Stimulated activated CD4-positive, alpha-beta T cell treated with anti-CD3 and anti-CD28 coated beads, Interleukin-15, amount 100 ng/mL, for 48 hours (primary cell): ENCODE measurements at places on chromosomes 7 and 10.

- no peak for DNase-seq
Observed at GRCh38 chr10:70376436-70377378, 5.7 kb downstream of the LRRC20 start.

DNA sequence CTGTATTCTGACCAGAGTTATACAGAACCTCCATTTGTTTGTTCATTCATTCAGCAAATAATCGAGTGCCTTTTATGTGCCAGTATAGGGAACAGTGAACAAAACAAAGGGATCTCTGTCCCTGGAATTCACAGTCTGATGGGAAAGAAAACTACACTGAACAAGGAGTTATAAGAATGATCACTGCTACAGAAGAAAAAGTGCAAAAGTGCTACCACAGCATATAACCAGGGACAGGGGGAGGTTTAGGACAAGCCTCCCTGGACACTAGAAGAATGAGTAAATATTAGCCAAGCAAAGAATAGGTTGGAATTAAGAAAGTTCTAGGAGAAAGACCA, 4.2 kb downstream of the CLDN12 start:
- DNase-seq = no peak

DNA sequence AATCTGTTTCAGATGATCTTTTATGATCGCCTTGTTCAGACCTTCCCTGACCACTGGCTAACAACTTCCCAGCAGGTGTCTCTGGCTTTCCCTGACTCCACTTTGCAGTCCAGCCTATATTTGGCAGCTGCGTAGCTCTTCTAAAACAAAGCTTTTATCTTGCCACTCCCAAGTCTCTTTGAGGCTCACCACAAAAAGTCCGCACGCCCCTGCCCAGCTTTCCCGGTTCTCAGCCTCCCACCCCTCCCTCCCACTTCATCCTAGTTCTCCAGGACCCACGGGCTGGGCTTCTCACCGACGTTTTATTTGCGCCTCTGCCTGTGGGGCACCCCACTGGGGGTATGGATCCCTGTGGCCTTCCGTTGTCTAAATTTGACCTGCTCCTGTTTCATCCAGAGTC, 58.9 kb upstream of the USP6NL start:
- DNase-seq = no peak

- DNase-seq = no peak
Observed at GRCh38 chr7:83355143-83355542, 192.5 kb upstream of the PCLO start.

GRCh38 chr7:77684030-77684429, 12.2 kb upstream of the RSBN1L start:
- no peak for DNase-seq

DNA sequence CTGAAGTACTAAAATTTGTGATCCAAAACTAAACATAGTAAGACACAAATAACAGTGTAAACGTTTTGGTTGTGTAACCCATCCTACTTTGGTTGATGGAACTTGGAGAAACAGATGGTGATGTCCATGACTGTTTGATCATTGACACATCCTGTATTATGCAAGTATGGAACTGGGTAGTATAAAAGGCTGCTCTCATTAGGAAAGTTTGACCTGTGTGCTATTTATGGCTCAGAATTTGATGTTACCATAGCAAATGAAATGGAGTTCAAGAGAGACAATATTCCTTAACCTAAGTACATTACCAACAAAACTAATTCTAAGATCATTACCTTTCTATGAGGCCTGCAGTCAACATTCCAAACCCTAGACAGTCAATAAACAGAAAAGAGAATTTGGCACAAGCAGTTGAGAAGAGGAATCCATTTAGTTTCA, 39.9 kb downstream of the DKK1 start:
- no peak for DNase-seq

- no peak for DNase-seq
Observed at GRCh38 chr7:26155531-26156375, 3.8 kb downstream of the NFE2L3 start.

DNA sequence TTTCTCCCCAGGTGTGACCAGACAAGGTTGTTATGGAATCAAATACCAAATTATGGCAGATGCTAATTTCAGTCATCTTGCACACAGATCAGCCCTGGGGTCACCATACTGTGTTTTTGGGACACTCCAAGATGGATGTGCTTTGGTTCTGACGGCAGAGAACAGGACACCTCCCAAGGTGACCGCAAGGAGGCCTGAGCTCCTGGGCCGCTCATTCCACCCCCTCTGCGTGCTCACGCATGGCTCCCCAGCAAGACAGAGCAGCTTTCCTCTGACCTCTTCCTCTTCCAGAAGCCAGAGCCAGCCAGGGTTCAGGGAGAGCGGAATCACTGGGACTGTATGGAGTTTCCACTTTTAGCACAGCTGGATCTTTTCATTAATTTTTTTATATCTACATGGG, 402.8 kb downstream of the DNAJB6 start:
- DNase-seq = no peak

- no peak for DNase-seq
Observed at GRCh38 chr7:125033506-125033905, 103.9 kb upstream of the POT1 start.

DNA sequence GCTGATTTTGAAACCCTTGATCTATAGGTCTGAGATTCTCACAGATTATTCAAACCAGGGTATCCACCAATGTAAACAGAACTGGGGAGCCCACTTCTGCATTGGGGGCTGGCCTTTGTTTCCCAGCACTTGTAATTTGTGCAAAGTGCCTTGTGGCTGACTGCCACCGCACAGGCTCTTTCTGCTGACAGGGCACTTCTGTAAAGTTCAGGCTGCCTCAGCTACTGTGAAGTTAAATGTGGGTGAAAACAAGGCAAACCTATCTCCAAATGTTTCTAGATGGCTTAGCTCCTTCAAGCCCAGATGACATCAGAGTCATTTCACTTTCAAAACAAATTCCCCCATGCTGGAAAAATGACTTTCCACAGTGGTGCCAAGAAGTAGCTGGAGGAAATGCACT, 54.7 kb downstream of the GRID1 start:
- no peak for DNase-seq

- no peak for DNase-seq
Observed at GRCh38 chr10:69073026-69073425, 14.9 kb upstream of the SRGN start.

DNA sequence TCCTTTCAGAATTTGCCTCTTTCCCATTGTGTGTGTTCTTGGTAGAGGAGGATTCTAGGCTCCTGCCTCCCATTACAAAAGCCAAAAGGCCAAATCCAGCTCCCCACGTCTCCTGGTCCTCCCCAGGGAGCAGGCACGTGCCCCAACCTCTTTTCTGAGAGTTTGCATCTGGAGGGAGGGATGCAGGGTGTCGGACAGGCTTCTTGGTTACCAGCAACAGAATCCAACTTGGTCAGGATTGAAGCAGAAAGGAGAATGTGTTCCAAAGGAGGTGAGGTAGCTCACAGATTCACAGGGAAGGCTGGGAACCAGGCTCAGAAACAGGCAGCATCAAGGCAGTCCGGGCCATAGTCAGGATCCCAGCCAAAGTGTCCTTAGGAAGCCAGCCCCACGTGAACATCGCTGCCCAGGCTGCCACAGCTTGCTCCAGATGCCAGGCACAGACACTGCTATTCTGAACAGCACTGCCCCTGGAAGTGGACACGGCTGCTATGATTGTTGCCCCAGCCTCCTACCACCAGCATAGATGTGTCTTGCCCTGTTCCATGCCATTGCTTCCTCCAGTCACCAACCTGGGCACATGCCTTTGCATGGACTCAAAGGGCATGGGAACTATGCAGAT, 264.2 kb upstream of the ZMIZ1 start:
- DNase-seq = no peak

DNA sequence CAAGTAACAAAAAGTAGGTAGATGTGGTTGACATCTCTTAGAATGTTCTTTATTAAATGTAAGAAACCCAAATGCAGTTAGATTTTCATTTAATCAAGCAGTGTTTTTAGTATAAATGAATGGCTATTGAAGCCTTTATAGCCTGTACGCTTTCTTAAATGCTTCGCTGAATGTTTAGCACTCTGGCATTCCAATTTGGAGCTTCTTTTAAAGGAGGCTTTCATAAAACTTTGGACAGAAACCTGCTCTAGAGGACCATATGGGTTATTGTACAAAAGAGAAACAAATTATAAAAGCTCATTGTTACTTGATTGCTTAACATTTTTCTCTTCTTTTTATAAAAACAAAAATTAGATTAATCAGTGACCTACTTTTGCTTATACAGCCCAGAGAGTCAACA, 59.5 kb downstream of the KCND2 start:
- DNase-seq = no peak

DNA sequence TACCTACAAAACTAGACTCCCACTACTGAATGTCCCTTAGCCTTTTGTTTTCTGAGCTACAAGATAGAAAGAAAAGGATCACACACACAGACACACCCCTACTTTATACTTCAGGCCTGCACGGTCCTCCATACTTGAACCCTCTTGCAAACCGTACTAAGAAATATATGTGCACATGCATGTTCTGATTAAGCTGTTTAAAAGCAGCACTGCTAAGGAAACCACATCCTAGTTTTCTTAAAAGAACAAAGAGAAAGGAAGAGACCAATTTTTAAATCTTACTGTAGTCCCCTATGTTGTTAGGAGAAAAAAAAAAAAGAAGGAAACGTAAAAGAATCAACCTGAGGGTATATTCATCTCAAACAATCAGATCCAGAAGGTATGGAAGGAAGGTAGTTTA, 501.2 kb downstream of the PARD3 start:
- no peak for DNase-seq

DNA sequence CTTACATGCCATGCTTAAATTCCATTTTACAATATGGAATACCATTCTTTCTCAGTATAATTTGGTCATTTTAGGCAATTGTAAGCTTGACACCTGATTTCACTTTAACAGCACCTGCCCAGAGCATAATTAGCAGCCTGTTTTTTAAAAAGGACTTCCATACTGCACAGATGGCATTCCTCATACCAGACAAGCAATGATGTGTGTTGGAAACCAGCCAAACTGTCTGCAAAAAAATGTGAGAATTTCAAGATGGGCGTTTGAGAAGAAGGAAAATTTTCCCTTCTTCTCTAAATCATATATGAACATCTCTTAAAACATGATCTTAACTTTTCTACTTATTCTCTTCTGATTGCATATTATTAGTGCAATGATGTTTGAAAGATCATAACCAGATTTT, 40.4 kb upstream of the AGMO start:
- DNase-seq = no peak

DNA sequence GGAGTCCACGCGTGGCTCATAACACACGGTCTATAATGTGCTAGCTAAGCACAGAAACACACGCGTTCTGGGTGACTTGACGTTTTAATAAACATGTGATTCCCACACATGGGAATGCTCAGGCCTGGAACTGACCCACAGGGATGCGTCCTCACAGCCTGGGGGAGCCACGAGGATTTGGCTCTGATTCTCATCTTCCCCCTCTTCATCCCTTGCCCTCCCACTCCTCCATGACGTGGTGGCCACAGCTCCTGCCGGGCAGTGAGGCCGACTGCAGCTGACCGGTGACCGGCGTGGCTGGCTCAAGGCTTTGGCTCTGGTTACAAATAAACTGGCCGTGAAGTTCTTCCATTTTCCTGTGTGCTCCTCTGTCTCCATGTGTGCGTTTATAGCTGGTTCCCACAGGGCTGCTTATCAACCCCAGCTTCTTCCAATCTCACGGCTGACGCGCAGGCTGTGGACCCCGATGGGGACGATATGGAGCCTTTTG, 40.9 kb upstream of the KLF6 start:
- no peak for DNase-seq

DNA sequence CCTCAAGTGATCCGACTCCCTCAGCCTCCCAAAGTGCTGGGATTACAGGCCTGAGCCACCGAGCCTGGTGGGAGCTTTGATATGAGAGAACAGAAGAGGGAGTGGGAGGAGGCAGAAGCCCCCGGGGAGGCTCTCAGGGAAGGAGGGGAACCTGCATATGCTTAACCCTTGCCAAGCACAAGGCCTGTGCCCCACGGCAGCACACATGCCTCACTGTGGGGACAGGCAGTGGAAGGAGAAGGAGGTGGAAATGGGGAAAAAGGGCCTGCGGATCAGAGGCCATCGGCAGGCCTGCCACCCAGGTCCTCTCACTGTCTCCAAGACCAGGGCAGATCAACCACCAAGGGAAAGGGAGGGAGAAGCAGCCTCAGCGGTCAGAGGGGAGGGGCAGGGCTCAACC, 7.2 kb upstream of the GRID1 start:
- DNase-seq = no peak

- no peak for DNase-seq
Observed at GRCh38 chr10:100041306-100042002, 31.7 kb upstream of the DNMBP start.

GRCh38 chr10:97543025-97543546, 29.5 kb upstream of the ANKRD2 start:
- DNase-seq = peak; percentile 60

- no peak for DNase-seq
Observed at GRCh38 chr10:53135213-53135896, 362.8 kb upstream of the MBL2 start.

GRCh38 chr10:70893227-70894006, 5.1 kb upstream of the PCBD1 start:
- no peak for DNase-seq

DNA sequence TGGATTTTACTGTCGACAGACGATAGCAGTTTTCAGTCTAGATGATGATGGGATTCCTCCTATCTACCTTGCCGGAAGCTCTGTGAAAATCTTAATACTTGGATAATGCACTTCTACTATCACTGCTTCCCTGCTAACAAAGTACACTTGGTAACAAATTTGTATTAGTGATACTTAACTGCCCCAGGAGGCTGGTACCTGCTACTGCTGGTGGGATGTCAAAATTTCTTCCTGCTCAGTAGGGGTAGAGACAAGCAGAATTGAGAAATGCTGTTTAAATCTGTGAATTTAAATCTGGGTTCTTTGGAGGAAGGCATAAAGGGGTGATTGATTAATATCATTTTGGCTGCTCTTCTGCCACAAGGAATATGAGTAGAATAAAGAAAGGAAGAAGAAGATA, 99.8 kb upstream of the STRIP2 start:
- no peak for DNase-seq

- DNase-seq = no peak
Observed at GRCh38 chr7:134058980-134059379, 68.2 kb upstream of the LRGUK start.

DNA sequence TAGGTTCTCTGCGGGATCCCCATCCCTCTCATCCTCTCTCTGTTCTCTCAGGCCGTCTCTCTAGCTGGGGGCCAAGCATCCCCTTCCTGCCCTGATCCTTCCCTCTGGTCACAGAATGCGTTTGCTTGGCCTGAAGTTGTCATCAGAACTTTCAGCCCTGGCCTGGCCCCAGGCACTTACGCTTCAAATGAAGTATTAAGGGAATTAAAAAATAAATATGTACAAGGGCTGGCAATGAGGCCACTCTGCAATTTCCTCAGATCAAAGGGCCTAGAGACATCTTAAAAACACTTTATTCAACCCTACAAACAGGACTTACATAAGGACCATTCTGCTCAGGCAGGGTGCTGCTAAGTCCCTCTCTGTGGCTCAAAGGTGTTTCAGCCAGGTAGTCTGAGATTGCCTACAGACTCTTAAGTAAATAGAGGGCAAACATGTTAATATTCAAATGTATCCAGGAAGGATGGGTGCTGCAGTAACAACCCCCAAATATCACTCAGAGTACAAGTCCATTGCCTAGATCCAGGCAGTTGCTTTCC, 16.0 kb downstream of the SFTPD start:
- no peak for DNase-seq
